ENCODE measurements at places on chromosomes 4 and X.
A peak's percentile ranks its signal among the peaks of the same experiment; 100 is the strongest.

GRCh38 chr4:85883180-85883579 is 408.2 kb downstream of the ARHGAP24 start:
- no peak for DNase-seq

- no peak for DNase-seq
Observed at GRCh38 chrX:79146640-79147390, 2.3 kb downstream of the GPR174 start.

DNA sequence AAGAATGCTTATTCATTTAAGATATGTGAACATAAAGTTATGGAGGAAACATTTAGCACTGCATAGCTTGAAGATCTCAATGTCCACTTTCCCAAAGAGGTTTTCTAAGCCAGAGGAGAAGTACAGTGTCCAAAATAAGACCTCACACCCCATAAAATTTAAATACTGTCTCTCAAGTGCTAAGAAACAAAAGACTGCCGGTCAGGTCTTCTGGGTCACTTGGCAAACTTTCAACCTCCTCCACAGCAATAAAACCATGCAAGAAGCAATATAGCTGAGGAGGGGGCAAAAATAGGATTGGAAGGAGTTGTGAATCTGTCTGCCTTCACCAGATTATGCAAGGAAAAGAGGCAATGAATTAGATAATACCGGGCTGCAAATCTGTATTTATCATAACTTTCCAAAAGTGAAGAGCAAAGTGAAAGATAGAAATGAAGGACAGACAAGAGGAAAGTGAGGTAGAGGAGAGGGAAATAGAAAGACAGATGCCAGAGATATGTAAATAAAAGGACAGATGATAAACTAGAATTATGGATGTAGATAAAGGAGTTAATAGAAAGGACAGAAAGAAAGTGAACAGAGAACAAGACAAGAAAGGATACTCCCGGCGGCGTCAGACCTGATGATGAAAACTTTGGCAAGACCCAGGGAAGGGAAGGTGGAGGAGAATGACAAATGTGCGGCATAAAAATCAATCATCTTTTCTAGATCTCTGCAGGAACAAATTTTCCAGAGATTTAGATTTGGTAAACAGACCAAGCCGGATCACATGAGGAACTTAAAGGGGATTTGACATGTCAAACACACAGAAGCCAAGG is 152.7 kb upstream of the FAM241A start:
- DNase-seq = no peak

GRCh38 chr4:83996254-83996653 is 460.3 kb downstream of the GPAT3 start:
- DNase-seq = no peak

DNA sequence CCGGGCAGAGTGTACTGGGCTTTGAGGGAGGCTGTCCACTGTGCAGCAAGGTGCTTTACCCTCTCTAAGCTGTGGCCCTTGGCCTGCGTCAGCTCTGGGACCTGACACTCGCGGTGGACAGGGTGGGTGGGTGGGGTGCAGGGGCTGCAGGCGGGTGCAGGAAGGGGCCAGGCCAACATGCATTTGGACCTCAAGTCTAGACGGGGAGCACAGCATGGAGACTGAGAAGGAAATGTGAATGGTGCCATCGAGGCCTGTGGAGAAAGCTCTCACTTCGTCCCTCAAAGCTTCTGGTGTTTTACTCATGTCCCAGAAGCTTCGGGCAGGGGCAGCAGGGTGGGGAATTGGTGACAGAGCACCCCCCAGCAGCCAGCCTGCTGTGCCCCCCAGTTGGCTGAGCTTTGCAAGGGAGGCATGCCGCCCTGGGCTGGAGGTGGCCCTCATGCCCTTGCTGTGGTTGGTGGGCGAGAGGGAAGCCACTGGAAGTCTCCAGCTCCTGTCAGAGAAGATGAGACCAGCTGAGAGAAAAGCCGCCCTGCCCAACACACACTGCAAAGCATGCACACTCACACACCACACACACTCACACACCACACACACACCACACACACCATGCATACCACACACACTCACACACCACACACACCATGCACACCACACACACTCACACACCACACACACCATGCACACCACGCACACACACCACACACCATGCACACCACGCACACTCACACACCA is 12.3 kb downstream of the PNMA6E start:
- DNase-seq = no peak

GRCh38 chr4:102524691-102525090 is 23.5 kb downstream of the NFKB1 start:
- no peak for DNase-seq

DNA sequence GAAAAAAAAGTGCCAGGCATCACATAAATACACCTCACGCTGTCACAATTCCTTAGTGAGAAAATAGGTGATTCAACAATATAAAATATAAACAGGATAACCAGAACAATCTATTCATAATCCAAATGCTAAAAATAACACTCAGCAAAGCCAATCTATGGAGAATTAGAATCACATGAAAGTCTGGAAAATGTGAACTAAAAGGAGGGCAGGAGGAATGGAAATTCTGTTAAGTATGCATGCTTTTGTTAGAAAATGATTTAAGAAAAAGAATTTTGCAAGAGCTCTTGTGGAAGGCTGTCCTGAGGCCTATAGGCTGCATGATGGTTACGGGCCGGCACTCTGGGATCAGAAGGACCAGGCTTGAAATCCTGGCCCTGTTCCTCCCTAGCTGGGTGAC is 70.6 kb upstream of the PROM1 start:
- DNase-seq = no peak

- DNase-seq = no peak
Observed at GRCh38 chrX:18146009-18146408, 74.7 kb downstream of the BEND2 start.

DNA sequence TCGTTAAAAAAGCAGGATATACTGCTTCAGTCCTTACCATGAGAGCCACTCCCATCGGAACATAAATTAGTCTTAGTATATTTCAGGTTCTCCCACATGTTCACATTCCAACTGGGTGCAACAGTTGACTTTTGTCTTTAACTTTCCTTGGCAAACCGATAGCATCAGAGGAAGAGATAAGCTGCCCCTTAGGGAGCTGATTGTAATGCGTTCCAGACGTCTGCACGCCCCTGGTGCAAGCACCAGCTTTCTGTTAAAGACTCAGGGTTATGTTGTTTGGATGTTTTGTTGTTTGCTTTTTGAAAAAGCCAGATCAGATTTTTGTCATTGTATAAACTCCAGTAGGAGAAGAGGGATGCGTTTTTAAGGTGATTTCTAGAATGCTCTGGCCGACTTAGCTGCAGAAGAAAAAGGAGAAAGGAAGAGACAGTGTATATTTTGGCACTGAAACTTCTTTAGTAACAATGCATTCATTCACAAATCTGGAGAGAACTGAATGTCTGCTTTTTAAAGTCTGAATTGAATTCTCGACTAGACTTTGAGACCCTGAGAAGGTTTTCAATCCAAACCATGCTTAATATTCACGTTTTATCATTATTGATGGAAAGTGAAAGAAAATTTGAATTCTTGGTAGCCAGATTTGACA is 160.9 kb downstream of the CBR4 start:
- no peak for DNase-seq

- no peak for DNase-seq
Observed at GRCh38 chr4:94410678-94411206, 41.0 kb upstream of the PDLIM5 start.

- DNase-seq = no peak
Observed at GRCh38 chrX:17820100-17820499, 41.0 kb downstream of the RAI2 start.

DNA sequence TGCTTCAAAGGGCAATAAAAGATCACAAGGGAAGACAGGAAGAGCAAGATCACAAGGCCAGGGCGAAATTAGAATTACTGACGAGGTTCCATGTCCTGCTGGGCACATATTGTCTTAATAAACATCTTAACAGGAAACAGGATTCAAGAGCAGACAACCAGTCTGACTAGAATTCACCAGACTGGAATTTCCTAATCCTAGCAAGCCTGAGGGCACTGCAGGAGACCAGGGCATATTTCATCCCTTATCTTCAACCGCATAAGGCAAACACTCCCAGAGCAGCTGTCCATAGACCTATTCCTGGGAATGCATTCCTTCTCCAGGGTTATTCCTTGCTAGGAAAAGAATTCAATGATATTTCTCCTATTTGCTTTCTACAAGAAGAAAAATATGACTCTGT is 12.4 kb upstream of the TDO2 start:
- DNase-seq = no peak

- DNase-seq = no peak
Observed at GRCh38 chr4:11589676-11590075, 161.0 kb upstream of the HS3ST1 start.

DNA sequence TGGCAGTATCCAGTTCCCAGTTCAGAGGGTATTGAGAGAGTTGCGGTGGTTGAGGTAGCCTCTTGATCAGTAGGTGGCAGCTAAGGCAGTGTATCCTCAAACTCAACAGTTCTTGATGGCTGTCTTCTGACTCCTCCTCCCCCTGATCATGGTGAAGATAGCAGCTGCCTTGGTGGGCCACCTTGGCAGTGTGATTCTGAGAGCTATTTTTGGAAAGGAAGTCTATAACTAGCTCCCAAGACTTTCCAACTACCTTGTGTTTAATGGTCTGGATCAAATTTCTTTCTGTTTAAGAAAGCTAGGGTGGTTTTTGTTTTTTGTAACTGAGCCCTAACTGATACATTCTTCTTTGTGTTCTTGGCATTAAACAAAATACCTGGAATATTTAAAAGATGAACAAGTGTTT is 10.5 kb upstream of the TBC1D19 start:
- DNase-seq = no peak

- DNase-seq = no peak
Observed at GRCh38 chr4:123043013-123043412, 120.6 kb upstream of the NUDT6 start.

DNA sequence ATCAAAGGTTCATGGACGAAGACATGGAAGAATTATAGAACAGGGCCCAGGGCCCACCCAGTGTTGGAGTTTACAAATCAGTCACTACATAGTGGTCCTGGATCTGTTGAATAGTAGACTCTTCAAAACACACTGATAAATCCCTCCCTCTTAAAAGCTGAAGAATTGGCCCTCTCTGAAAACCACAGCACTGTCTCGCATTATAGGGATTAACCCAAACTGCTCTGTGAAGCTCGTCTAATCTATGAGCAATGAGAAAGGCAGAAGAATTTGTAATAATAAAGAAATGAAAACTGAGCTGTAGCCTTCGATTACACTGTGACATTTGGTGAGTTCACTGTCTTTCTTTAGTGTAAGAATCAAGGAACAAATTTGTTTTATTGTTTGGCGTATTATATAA is 92.5 kb upstream of the ZFP42 start:
- no peak for DNase-seq

DNA sequence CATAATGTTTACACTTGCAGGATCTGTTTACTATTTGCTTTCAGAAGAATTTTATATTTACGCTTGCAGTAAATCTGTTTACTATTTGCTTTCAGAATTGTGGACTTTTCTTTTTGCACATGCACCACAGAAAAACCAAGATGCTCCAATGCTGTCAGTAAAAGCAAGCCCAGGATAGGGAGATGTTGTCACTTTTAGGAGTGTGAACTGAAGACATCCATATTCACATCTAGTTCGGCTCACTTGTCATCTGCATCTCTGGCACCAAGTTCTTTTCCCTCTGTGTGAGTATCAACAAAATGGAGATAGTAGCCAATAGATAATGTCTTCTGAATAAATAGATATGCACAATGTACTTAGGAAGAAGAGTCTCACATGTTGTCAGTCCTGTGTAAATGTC is 109.3 kb upstream of the MXRA5 start:
- no peak for DNase-seq

DNA sequence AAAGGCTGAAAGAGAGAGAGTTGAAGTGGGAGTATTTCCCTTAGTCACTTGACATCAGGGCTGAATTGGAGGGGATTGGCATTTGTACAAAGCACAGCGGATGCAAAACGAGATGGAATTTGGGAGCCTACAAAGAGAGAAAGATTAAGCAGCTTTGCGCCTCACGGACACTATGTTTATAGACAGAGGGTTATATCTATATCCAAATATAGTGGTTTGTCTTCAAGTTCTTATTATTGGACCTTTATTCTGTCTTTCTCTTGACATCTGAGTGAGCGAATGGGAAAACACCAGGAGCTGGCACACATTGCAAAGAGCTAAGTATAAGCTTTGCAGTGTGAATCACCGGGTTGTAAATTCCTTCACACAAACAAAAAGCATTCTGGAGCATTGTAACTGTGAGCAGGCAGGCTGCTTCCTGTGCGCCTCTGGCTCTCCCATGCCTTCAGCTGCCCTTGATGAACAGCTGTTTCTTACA is 500.2 kb downstream of the STIM2 start:
- DNase-seq = no peak

DNA sequence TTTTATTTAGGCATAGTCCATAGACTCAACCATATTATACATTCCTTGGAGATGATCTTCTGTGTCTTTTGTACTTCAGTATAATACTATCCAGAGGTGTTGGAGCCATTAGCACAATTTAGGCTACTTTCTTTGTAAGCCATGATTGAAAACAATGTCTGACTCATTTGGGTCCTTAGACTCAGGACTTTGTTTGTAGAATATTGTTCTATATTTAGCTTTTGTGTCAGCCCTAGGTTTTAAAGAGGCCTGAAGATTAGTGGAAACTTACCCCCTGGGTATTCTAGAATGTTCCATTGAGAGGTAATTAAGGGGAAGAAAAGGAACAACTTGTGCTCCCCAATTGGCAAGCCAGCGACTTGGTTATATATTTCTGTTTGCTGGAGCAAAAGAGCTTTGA is 145.2 kb upstream of the SCML1 start:
- DNase-seq = peak; percentile 20

- DNase-seq = no peak
Observed at GRCh38 chrX:152821145-152821765, 9.3 kb downstream of the CETN2 start.

GRCh38 chr4:109614015-109614414 is 54.0 kb downstream of the MCUB start:
- no peak for DNase-seq

GRCh38 chr4:14084598-14084997 is 457.1 kb upstream of the BOD1L1 start:
- no peak for DNase-seq

DNA sequence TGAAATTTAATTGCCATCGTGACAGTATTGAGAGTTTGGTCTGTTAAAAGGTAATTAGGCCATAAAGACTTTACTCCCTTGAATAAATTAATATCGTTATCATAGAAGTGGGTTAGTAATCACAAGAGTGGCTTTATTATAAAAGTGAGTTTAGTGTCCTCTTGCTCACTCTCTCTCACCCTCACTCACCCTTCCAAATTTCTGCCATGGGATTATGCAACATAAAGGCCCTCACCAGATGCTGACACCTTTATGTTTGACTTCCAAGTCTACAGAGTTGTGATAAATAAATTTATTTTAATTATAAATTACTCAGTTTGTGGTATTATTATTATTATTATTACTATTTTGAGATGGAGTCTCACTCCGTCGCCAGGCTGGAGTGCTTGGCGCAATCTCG is 1070.8 kb downstream of the PCDH18 start:
- no peak for DNase-seq

GRCh38 chr4:85557016-85557901 is 82.3 kb downstream of the ARHGAP24 start:
- no peak for DNase-seq

Measured in kidney capillary endothelial cell (primary cell).